ENCODE measurements at places on chromosomes 12 and 14.

- no peak for DNase-seq
Measured at GRCh38 chr14:68679746-68680467, 113.0 kb downstream of the ZFP36L1 start.

GRCh38 chr12:111006621-111007020 lies 86.2 kb upstream of the MYL2 start:
- DNase-seq, result no peak

- DNase-seq, result no peak
Measured at GRCh38 chr12:109302358-109302757, 6.7 kb downstream of the FOXN4 start.

GRCh38 chr12:110091136-110091711 lies 32.9 kb upstream of the IFT81 start:
- no peak for DNase-seq

GRCh38 chr14:29724991-29725390 lies 202.7 kb downstream of the PRKD1 start:
- no peak for DNase-seq

DNA sequence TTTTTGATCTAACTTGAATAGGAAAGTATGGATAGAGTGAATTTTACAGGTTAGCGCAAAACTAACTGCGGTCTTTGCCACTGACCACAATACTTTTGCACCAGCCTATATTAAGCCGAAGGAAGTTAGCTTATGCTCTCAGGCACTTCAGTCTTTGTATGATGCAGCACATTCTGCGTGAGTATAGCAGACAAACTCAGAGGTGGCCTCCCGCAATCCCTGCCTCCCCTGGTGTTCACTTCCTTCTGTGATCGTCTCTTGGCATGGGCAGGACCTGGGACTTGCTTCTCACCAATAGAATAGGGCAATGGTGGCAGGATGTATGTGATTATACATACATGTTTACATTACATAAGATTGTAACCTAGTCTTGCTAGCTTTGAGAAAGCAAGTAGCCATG lies 10.3 kb upstream of the SLC6A13 start:
- no peak for DNase-seq

DNA sequence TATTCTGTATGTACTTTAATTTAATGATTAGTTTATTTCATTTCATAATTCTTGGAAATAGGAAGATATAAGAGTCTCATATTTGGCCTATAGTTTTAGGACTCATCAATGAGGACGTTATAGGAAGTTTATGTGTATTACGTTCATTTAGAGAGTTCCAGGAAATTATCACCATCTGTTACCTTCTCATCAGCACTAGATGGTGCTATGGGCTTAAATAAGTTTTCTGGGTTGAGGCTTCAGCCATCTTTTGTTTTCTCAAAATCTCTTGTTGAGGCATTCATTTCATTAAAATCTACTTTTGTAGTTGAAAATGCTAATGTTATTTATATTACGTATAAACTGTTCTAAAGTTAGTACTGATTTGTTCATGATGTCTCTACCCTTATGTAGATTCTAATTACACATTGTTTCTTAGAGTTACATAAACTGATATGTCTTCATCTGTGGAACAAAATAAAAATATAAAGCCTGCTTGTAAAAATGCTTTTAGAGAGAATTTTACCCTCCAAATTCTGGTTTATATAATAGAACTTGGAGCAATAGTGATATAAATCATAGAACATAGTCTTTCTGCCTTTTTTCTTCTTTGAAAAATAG lies 89.2 kb downstream of the CFAP54 start:
- DNase-seq, result no peak

DNA sequence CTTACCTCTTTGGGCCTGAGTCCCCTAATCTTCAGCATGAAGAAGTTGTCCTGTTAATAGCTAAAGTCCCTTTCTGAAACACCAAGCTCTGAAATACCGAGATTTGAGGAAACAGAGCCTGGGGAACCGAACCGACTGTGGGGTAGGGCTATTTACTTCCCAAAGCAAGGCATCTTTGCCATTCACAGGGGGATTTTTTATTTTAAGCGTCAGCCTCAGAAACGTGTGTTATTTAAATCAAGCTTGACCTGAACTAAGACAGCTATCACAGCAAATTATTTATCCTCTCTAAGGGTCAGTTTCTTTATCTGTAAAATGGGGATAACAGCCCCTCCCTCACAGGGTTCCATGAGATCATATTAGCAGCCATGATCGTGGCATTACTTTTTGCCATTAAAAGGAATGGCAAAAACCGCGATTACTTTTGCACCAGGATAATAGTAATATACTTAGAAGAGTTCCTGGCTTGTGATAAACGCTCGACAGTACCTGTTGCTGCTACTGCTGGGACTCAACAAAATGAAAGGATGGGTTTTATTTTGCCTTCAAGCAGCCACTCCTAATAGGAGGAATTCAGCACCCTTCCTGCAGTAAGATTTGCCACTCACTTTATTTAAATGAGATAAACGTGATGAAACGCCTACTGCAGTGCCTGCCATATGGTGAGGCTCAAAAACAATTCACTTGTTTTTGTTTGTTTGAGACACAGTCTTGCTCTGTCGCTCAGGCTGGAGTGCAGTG lies 1.3 kb upstream of the CORO1C start:
- DNase-seq, result no peak

GRCh38 chr14:69101331-69101826 lies 51.5 kb downstream of the DCAF5 start:
- DNase-seq, result no peak

- no peak for DNase-seq
Measured at GRCh38 chr12:47903151-47903611, 1.6 kb downstream of the VDR start.
